Parietal lobe (tissue), 2 donors: ENCODE measurements at places on chromosomes 13 and 19. TPM values are rescaled to one million over a fixed set of nuclear protein-coding genes. Genes with fewer than 3 reads are reported as not detected.

Gene ZNF536
- 56.0 TPM for total RNA-seq

Gene RASGRP4
- total RNA-seq: not detected

Gene DBP
- total RNA-seq: 4.1 TPM

Gene CRB3
- not detected for total RNA-seq

Gene TEAD2
- total RNA-seq: 9.4 TPM

Gene UBE2L5
- total RNA-seq: 0.63 TPM

Gene OVOL3
- not detected for total RNA-seq

Gene SEMA6B
- total RNA-seq: 36.9 TPM

Gene SCEL
- total RNA-seq: not detected
